Retina (tissue), 1 donor: ENCODE measurements at places on chromosomes 11 and 22.

DNA sequence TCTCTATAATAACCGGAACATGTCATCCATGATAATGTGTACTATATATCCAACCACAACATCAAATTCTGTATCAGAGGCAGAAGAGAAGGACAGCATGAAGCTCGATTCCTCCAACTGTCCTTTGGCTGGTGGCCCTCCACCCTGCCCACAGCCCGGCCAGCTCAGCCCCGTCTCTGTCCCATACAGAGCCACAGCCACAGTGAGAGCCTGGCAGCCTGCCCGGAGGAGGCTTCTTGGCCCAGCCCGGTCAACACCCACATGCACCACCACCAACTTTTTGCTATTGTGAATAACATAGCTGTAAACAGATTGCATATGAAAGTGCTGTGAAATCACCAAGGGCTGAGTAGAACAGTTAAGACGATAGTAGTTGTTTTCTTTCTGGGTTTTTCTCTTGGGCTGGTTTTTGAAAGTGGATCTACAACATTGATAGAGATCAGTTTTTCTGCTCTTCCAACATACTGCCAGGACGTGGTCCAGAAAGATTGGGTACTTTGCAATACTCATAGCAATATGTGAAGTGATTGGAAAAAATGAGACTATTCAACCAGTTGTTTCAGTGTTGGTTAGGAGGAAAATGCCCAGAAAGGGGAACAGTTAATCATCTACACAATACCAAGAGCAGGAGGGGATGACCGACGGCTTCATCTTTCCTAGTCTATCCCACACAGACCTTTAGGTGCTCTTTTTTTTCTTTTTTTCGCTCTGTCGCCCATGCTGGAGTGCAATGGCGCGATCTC, 6.9 kb upstream of the TUBA8 start:
- no peak for DNase-seq

DNA sequence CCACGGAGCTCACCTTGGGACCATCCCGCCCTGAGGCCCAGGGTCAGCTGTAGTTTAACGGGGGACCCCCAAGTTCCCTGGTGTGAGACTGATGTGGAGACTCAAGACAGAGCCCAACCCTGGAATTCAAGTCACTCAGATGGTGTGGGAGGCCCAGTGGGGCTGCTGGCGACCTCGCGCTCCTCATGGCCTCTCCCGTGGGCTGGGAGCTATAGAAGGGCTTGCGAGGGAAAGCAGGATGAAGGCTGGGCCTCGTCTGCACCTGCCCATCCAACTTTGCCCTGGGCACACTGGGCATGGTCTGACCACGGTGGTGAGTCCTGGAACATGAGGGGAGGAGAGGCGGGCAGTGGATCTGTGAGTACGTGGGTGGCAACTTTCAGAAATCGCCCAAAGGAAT, 13.6 kb upstream of the TTLL12 start:
- no peak for DNase-seq

DNA sequence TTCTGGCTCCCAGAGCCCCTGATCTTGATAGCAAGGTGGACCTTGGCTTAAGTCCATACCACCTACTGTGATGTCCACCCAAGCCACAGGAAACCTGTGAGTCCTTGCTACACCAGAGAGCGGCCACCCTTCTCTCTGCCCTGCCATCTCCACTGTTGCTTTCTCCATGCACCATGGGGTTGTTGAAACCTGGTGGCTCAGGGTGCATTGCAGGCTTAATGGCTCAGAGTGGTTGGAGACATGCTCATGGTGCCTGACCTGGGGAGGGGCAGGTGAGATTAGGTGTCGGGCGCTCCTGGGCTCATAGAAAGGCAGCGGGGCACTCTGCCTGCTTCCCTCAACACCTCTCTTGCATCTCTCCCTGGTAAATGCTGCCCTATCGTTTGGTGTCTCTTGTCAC, 25.0 kb upstream of the CACNG2 start:
- DNase-seq = no peak

GRCh38 chr11:27663326-27663725, 36.9 kb downstream of the BDNF start:
- DNase-seq = no peak

DNA sequence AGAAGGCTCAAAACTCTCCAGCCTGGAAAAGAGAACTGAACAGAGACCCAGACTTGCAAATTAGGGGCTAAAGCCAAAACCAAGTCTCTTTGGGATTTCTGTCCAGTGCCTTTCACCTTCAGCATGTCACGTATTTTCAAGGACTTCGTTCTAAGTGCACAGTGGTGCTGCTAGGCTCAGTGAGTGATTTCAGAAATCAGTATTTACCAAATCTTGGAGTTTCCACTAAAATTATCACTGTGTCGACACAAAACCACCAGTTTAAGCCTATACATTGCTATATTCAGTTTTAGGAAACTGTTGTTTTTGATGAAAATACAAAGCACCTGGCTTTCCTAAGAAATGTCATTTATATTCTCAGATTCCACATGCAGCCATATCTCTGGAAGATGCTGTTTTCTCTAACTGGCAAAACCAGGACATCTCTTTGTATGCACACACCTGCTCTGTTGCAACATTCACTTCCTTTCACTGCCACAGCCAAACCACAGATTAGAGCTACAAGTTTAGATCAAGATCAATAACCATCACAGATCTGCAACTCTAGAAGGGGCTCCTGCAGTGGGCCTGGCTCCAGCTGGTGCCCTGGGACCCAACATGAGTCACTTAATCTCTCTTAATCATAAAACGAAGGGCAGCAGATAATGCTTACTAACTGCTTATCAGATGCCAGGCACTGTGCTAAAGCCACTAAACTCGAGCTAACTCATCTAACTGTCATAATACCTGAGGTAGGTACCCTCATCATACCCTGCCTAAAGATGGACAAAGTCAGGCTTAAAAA, 22.3 kb downstream of the SMCO4 start:
- no peak for DNase-seq

GRCh38 chr11:35358391-35358790, 61.0 kb downstream of the SLC1A2 start:
- DNase-seq = no peak

DNA sequence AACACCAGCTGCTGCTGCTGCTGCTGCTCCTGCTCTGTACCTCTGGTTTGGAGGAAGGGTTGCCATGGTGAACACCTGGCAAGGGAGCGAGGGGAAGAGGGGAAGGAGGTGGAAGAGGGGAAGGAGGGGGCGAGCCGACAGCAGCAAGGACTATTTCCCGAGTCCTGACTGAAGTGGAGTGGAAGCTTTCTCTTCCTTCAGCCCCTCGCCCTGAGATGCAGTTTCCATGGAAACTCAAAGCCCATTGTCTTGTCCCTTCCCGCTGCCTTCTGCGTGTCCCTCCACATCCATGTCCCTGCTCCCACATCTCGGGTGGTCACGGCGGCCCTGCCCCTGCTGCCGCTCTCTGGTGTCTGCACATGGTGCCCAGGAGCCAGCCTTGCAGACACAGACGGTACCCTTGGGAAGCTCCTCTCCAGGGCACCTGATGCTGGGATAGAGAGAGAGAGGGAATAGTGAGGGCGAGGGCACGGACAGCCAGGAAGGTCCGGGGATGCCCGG, 28.6 kb downstream of the FAM83F start:
- DNase-seq = no peak

DNA sequence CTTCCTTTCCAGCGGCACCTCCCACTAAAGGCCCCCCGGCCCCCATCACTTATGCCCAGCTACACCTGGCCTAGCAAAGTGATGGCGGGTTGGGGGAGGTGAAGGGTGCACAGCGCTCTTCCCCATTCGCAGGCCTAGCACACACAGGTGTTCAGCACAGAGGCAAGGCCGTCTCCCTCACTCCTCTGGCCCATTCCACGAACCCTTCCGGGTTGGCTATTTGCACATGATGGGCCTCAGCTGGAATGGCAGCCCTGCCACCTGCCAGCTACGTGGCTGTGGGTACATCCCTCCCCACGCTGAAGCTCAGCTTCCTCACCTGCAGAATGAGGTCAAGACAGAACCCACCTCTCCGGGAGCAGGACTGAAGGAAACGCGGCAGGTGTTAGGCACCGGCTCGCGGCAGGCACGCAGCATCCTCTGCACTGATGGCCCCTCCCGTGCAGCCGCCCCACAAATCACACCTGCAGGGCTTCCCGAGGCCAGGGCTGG, 4.8 kb downstream of the KIAA0930 start:
- DNase-seq = no peak

GRCh38 chr22:28379075-28379779, 300.4 kb downstream of the TTC28 start:
- DNase-seq = no peak

DNA sequence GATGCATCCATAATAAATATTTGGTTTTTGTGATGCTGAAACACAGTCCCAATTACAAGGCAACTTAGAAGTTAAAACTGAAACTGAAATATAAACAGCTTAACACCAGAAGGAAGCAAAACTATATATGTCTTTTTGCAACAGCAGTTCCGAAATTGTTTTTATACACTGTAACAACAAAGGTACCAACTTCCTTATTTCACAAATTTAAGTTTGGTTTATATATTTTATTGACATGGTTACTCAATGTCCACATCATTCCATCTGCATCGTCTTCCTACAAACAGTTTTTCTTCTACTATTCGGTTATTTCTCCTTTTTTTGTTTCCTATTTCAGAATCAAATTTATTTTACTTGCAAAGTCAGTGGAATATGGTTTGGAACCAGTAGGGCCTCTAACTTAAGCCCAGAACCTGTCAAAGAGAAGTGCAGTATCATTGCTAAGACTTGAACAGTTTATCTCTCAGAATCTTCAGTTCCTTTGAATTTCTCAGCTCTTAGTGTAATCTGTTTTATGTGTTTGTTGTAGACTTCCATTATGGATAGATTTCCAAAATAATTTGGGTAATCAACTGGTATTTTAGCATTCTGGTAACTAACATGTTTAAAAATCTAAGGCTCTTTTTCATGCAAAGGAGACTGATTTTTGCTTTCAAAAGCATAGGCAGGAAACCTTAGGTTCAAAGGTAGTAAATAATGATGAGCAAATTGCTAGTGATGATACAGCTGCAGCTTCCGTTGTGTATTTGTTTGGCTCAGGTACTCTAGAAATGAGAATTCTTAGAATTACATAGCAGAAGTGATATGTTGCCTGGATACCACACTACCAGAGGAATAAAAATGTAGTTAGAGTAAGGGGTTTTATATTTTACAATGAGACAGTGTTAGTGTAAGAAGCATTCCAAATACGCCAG, 8.2 kb upstream of the HSPA8 start:
- no peak for DNase-seq
